Anterior cingulate cortex (tissue), 58 donors: ENCODE measurements at places on chromosomes 13 and 19.

DNA sequence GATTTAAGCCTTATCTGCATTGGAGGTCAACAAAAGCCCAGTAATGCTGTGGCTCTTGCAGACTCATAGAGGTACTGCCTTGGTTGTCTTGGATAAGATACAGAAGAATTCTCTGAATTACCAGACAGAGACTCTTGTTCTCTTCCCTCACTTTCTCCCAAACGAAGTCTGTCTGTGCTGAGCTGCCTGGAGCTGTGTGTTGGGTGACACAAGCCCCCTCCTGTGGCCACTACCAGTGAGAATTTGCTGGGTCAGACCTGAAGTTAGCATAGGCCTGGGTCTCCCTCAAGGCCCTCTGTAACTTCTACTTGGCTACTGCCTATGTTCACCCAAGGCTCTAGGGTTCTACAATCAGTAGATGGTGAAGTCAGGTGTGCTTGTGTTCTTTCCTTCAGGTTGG lies 413.0 kb downstream of the PCDH20 start:
- DNase-seq: no peak

DNA sequence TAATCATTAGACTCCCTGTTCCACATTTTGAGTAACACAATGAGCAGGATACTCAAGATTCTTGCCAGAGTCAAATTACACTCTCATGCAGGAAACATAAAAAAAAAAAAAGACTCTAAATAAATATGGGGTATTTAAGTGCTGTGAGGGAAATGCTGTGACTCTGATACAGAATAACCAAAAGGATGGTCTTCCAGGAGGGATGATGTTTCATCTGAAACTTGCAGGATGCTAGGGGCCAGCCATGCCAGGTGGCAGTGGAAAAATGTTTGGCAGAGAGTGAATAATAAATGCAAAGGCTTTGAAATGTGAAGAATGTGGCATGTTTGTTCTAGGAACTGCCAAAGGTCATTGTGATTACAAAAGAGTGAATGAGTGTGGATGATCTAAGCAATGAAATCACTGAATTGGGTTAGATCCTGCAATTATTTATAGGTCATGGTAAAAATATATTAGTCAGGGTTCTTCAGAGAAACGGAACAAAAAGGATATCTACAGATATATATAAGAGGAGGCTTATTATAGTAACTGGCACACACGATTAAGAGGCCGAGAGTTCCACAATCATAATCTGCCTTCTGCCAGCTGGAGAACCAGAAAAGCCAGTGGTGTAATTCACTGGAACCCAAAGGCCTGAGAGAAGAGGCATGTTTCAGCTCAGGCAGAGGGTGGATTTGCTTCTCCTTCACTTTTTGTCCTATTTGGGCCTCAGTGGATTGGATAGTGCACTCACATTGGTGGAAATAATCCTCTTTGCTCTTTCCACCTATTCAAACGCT lies 1832.8 kb upstream of the MIR17HG start:
- no peak for DNase-seq

DNA sequence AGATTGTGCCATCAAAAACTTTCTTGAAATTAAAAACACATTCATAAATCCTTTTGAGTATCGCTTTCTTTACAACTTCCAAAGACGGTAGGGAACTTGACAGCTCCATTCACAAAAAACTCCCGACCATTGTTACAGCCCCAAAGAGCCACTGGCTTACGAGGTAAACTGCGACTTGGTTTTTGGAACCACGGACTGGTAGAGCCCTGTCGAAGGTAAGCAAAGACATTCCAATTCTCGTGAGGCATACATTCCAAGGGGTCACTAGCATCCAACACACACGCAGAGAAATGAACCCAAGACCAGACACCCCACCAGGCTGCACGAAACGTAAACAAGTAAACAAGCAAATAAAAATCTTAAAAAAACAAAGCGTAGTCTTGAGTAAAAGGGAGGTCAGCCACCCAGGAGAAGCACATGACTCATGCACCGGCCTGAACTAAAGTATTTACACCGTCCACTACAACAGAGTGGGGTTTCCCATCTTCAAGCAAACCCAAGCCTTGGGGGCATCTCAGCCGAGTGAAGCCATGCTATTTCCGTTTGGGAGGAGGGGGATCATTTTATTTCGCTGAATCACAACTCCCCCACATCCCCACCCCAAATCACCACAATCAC lies 1.4 kb downstream of the BRD4 start:
- DNase-seq: no peak

GRCh38 chr19:7928741-7929701 lies 3.1 kb upstream of the CTXN1 start:
- DNase-seq: no peak

- no peak for DNase-seq
Measured at GRCh38 chr19:12841094-12841493, 2.8 kb downstream of the MAST1 start.

- no peak for DNase-seq
Measured at GRCh38 chr19:23882493-23882892, 32.2 kb upstream of the ZNF726 start.

GRCh38 chr19:2487842-2488241 lies 11.9 kb downstream of the GADD45B start:
- no peak for DNase-seq

- DNase-seq: no peak
Measured at GRCh38 chr19:876780-877314, 16.1 kb downstream of the MED16 start.

GRCh38 chr13:29464105-29464679 lies 131.3 kb downstream of the SLC7A1 start:
- DNase-seq: no peak

GRCh38 chr13:95627590-95627989 lies 16.9 kb downstream of the DZIP1 start:
- DNase-seq: no peak

DNA sequence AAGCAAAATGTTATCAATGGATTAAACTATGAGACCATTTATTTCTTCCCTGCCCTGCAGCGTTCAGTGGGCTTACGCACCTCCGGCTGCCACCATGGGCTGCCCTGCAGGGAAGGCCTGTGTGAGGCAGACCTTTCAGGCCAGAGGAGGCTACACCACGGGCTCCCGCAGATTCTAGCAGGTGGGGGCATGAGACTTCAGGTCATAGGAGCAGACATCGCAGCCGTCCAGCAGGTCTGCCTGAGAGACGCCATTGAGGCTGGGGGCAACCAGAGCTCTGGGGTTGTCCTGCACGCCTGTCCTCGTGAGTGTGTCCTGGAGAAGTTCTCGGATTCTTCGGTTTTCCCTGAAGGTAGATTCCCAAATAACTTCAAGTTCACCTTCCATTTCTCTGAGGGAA lies 9.4 kb upstream of the SLC7A9 start:
- DNase-seq: no peak

- DNase-seq: no peak
Measured at GRCh38 chr13:64186503-64187250, 2771.0 kb upstream of the PCDH20 start.

DNA sequence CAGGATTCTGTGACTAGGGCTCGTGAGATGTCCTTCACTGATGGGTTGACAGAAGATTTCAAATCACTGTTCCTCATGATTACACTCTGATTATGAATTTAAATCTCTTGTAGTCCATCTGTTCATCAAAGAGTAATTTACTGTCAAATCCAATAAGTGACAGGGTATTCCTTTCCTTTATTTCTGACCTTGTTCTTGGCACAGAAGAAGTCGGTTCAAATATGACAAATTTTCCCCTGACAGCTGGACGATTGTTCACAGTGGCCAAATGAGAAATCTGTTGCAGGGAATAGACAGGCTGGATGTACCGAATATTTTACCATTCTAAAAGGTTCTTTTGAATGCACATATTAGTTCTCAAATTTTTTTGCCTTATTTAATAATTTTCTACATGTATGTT lies 767.3 kb upstream of the GPC6 start:
- no peak for DNase-seq

DNA sequence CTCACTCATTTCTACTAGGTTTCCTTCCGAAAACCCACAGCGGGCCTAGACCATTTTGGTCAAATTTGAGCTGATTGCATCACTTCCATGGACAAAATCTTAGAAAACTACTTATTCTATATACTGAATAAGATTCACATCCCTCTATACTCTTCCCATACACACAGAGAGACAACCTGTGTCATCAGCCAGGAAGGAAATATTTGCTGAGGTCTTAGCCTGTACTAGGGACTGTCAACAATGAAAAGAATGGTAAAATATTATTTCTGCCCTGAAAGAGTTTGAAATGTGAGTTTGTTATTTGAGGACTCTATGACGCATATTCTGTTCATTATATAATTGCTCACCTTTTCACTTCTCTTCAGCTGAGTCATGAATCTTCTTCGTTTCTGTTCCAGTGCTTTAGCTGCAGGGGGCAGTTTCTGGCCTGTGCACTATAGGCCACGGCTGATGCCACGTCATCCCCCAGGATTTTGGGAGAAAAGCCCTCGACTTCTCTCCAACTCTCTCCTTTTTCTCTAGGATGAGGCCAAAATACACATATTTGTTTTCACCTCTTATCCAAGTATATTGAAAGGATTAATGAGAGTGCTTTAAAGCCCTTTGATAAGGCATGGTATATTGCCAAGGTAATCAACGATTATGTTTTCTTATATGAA lies 47.7 kb downstream of the GSX1 start:
- DNase-seq: no peak

GRCh38 chr19:31499281-31500196 lies 150.3 kb upstream of the TSHZ3 start:
- no peak for DNase-seq

GRCh38 chr13:113963376-113963775 lies 10.5 kb downstream of the C13orf46 start:
- no peak for DNase-seq

- DNase-seq: no peak
Measured at GRCh38 chr19:34128558-34129250, 43.6 kb upstream of the LSM14A start.

- no peak for DNase-seq
Measured at GRCh38 chr19:10815969-10816644, 19.9 kb downstream of the TMED1 start.

DNA sequence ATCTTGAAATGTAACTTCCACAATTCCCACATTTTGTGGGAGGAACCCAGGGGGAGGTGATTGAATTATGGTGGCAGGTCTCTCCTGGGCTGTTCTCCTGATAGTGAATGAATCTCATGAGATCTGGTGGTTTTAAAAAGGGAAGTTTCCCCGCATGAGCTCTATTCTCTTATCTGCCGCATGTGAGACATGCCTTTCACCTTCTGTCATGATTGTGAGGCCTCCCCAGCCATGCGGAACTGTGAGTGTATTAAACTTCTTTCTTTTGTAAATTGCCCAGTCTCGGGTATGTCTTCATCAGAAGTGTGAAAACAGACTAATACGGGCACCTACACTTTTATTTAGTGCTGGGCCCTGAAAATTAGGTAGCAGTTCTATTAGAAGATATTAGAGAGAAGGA lies 45.8 kb downstream of the TNFSF13B start:
- DNase-seq: no peak

- DNase-seq: no peak
Measured at GRCh38 chr13:41956272-41956671, 4.6 kb downstream of the VWA8 start.

DNA sequence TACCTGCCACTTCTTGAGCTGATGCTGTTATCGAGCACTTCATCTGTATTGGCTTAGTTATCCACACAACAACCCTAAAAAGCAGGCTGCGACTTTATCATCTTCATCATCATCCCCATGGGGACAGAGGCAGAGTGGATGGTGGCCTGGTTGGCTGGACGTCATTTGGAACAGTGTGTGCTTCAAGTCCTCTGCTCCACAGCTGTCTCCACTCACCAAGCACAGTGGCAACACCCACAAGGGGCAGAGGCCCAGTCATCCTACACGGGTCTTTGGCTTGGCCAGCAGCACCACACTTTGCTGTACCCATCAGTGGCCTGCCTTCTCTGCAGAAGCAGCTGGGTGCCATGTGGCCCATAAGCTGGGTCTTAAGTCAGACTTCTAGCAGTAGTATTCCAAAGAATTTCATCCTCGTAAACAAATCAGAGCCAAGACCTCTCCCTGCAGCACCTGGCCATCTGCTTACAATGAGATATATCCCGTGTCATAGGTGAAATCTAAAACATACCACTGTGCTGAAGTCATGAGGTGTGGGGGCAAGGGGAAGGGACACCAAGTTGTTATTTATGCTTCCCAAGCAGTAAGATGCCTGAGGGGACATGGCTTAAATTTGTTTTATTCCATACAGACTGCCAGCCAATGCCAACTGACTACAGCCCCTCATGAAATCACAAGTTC lies 47.9 kb upstream of the EPHX3 start:
- DNase-seq: no peak

DNA sequence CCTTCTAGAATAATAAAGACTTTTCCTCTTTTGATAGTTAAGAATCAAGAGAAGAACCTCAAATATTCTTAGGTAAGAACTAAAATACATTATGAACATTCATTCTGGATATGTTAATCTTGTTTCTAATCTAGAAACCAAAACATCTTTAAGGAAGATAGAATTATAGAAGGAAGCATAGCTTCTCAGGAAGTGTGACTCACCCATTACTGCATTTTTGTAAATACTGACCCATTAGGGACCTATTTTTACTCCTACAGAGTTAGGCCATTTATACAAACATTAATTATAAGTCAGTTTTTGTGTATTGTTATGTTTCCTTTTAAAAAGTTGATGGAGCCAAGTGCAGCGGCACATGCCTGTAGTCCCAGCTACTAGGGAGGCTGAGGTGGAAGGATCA lies 147.1 kb downstream of the NUFIP1 start:
- no peak for DNase-seq

DNA sequence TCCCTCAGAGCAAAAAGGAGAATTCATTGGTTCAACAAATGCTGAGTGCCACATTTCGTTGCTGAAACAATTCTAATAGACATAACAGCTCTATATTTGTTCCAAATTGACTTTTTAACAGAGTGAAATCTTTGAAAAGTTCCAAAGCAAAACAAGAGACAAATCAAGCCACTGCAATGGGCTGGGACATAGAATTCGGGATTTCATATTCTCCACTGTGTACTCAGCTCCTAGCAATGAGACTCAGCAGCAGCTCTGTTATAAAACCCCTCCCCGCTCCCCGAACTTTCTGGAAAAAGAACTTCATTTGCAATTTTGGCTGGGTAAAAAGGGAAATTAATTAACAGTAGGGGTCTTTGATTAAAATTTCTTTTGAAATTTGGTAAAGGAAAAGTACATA lies 11.3 kb downstream of the RFX2 start:
- DNase-seq: no peak

- DNase-seq: no peak
Measured at GRCh38 chr13:44293908-44294735, 79.5 kb upstream of the SERP2 start.

- DNase-seq: no peak
Measured at GRCh38 chr13:54165581-54166215, 1137.1 kb downstream of the OLFM4 start.

- no peak for DNase-seq
Measured at GRCh38 chr13:111343186-111343805, 22.9 kb downstream of the TEX29 start.

DNA sequence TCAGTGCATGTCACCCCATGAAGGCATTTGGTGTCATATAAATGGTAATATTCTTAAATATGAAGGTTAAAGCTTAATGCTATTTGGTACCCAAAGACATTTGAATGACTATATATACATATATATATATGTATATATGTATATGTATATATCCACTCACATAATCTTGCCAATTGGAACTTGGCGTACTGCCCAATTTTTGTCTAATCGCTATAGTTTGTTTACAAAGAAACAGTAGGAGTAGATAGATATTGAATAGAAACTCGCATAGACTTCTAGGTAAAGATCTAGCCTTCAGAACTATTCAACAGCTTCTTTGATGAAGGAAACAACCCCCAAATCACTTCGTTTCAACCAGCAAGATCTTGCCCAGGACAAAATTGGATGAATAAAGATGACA lies 24.1 kb downstream of the KLF5 start:
- DNase-seq: no peak

- DNase-seq: no peak
Measured at GRCh38 chr13:95509521-95510310, 42.8 kb upstream of the CLDN10 start.
